ENCODE measurements at places on chromosomes 13 and 19.

DNA sequence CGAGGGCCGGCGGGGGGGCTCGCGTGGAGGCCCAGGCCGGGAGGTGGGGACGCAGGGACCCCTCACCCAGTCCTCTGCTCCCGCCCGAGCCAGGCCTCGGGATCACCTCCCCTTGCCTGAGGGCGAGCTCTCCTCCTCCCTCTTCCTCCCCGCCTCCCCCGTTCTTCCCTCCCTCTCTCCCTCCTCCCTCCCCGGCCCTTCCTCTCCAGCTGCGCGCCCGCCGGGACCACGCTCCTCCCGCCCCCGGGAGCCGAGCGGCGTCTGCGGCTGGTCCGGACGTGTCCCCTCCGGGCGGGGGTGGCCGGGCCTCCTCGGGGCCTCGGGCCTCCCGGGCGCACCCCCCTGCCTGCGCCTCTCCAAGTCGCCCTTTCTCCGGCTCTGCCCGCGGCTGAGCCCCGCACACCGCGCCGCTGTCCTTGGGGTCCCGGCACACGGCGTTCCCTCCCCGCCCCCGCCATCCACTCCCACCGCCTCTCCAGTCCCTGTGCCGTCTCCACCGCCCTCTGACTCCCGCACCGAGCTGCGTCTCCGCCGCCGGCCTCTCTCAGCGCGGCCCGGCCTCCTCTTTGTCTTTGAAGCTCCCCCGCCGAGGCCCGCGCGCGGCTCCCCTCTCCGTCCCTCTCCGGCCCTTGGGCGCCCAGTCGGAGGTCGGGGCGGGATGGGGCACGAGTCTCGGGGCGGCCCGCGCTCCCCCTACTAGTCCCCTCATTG lies 5.7 kb downstream of the SOX1 start:
- H3K4me3 ChIP-seq: peak overlapping the region; percentile 14
- no peaks in the 10 kb centered on the region for H3K36me3 ChIP-seq
- DNase-seq: peak; percentile 35
- peaks cover 9% of the 10 kb centered on the region for H3K4me1 ChIP-seq
- peaks cover 100% of the 10 kb centered on the region for H3K27me3 ChIP-seq
- H3K27ac ChIP-seq: no peak overlapping the region

DNA sequence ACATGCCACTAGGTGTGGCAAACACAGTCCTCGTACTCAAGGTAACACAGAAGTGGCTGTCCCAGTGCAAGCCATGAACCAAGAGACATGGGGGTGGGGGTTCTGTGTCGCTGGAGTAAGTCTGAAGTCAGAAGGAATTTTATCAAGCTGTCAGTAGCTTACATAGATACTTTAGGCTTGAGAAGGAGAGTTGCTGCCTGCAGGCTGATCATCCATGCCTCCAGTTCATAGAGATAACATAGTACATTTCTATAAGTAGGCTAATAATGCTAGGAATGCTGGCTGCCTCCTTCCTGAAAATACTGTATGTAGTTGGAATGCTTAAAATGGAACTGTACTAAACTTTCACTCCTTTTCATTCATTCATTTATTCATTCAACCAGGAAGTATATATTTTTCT lies 70.1 kb downstream of the CAB39L start:
- no peak overlapping the region for H3K4me3 ChIP-seq
- no peaks in the 10 kb centered on the region for H3K27me3 ChIP-seq
- H3K36me3 ChIP-seq: no peaks in the 10 kb centered on the region

DNA sequence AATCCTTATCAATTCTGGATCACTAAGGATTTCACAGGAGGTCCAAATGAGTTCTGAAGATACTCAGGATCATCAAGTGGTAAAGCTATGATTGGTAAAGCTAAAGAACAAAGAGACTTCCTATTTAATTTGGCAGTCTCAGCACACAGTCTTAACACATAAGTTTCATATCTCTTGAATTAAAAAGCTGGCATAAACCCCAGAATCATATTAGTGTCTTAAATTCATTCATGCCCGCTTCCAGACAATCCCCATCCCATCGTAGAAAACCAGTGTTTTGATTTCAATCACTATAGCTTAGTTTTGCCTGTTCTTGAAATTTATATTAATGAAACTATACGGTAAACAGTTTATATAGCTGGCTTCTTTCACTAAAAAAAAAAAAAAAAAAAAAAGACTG lies 278.7 kb downstream of the DIAPH3 start:
- H3K27me3 ChIP-seq: no peaks in the 10 kb centered on the region
- H3K4me3 ChIP-seq: no peak overlapping the region
- no peak overlapping the region for H3K27ac ChIP-seq
- H3K4me1 ChIP-seq: no peaks in the 10 kb centered on the region

DNA sequence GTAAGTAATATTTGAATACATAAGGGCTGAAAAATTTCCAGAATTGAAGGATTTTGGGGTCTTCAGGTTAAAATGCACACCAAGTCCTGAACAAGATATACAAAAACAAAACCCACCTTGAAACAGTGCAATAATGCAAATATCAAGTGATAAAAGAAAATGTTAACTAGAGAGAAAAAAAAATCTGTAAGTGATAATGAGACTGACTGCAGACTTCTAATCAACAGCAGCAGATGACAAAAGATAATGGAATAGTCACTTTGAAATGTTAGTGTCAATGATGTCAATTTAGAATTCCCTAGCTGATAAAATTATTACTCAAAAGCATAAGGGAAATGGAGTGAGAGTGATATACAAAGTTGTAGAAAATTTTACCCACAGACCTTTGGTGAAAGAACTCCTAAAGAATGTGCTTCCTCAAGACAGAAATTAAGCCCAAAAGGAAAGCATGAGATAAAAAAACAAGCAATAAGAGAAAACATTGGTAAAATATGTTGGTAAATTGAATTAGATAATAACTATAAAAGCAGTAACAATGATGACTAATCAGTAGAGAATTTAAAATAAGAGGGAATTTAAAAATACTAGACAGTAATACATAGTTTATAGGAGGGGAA lies 12.4 kb upstream of the DGKH start:
- H3K4me1 ChIP-seq: no peaks in the 10 kb centered on the region
- H3K36me3 ChIP-seq: no peaks in the 10 kb centered on the region
- no peak overlapping the region for H3K27ac ChIP-seq
- no peak for DNase-seq
- peaks cover 18% of the 10 kb centered on the region for H3K27me3 ChIP-seq

- H3K27ac ChIP-seq: no peak overlapping the region
- H3K4me3 ChIP-seq: no peak overlapping the region
- H3K36me3 ChIP-seq: no peaks in the 10 kb centered on the region
- no peaks in the 10 kb centered on the region for H3K27me3 ChIP-seq
- peaks cover 5% of the 10 kb centered on the region for H3K4me1 ChIP-seq
- DNase-seq: no peak
These were observed 191.3 kb downstream of the KLF5 start for GRCh38 chr13:73250061-73250460.

GRCh38 chr13:107713314-107713713 lies 502.0 kb downstream of the LIG4 start:
- H3K36me3 ChIP-seq: no peaks in the 10 kb centered on the region
- H3K27me3 ChIP-seq: no peaks in the 10 kb centered on the region
- no peak for DNase-seq
- H3K27ac ChIP-seq: no peak overlapping the region

DNA sequence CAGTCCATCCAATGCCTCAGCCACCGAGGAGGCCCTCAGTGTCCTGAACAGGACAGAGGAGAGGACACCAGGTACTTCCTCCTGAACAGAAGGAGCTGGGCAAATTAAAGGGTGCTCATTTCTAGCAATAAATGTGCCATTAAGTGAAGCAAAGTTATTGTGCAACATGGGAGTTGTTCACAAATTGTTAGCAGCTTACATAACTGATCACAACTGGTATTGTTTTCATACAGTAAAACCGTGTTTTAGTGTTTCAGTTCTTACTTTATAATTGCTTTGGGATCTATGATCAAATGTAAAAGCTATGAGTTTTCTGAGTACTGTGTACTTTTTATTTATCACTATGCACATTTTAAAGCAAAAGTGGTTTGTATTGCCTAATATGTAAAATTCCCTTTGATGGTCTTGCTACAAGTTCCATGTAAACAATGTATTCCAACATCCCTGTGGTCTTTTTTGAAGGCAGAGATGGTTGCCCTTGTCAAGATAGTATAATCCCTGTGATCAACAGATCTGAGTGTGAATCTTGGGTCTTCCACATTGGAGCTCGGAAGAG lies 263.1 kb downstream of the FGF14 start:
- no peak for DNase-seq
- H3K4me1 ChIP-seq: no peaks in the 10 kb centered on the region
- no peaks in the 10 kb centered on the region for H3K36me3 ChIP-seq
- H3K27me3 ChIP-seq: no peaks in the 10 kb centered on the region
- no peak overlapping the region for H3K27ac ChIP-seq

DNA sequence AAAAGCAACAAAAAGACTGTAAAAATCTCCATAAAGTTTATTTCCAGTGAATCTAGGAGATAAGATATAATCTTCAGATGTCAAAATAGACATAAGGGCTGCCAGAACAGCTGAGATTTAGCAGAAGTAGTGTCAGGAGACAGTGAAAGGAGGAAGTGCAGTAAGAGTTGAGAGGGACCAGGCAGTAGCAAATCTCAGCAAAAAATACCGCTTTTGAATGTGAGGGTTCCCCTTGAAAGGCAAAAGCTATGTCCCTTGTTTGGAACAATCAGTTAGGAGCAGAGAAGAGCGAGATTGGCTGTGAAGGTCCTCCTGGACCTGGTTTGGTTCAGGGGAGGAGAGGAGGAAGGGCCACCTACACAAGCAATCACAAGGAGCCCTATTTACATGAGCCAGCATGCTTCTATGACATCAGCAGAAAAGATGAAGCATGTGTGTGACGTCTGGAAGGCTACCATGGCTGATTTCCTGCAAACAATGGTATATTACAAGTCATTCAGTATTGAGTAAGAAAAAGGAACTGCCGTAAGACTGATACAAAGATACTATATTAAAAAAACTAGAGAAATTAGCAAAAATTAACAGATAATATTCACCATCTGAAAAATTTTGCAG lies 98.9 kb upstream of the SIAH3 start:
- no peak overlapping the region for H3K4me3 ChIP-seq
- no peaks in the 10 kb centered on the region for H3K27me3 ChIP-seq
- peak overlapping the region; percentile 14 for H3K27ac ChIP-seq
- H3K36me3 ChIP-seq: peaks cover 11% of the 10 kb centered on the region

DNA sequence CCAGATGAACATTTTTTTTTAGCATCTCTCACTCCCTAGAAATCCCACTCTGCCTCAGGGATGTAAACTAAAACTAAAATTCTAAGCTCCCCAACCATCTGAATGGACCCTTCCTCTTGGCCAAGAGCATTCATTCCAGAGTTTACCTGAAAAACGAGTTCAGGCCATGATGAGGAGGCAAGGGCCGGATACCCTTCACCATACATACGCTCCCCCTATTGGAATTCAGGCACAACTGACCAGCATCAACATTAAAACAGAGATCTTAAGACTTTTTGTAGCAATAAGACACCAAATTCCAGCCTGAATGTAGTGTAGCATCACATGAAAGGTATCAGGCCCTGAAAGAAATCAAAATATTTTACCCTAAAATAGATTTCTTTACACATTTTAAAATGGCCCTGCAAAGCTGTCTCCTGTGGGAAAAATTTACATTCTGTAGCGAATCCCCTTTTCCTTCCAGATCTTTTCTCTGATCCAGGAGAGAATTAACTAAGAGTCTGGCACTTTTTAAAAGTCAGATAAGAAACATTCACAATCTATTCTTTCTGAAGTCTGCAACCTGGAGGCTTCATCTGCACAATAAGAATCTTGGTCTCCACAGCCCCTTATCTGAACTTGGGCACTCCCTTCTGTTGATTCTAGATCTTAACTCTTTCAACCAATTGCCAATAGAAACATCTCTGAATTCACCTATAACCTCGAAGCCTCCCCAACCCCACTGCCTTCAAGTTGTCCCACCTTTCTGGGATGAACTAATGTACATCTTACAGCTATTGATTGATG lies 888.5 kb downstream of the UQCRFS1 start:
- peak; percentile 22 for DNase-seq
- H3K4me3 ChIP-seq: no peak overlapping the region
- no peak overlapping the region for H3K27ac ChIP-seq
- no peaks in the 10 kb centered on the region for H3K36me3 ChIP-seq
- no peaks in the 10 kb centered on the region for H3K27me3 ChIP-seq

DNA sequence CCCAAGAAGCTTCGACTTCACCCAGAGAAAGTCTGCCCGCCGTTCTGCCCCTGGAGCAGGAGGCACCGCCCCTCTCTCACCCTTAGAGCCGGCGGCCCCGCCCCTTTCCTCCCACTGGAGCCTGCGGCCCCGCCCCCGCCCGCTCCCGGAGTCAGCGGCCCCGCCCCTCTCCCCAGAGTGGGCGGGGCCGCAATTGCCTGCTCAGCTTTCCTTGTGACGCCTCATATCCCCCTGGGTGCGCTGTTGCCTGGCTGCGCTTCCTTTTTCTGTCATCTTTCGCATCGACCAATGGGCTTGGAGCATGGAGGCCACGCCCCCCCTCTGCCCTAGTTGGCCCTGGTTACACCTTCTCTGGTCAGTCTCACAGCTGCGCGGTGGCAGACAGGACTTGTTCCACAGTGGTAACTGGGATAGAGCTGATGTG lies 38.2 kb upstream of the ZNF492 start:
- H3K36me3 ChIP-seq: no peaks in the 10 kb centered on the region
- DNase-seq: no peak
- no peak overlapping the region for H3K4me3 ChIP-seq
- no peaks in the 10 kb centered on the region for H3K27me3 ChIP-seq

- no peaks in the 10 kb centered on the region for H3K27me3 ChIP-seq
- H3K36me3 ChIP-seq: no peaks in the 10 kb centered on the region
- no peak for DNase-seq
- no peak overlapping the region for H3K27ac ChIP-seq
- H3K4me1 ChIP-seq: no peaks in the 10 kb centered on the region
These were observed 9.5 kb upstream of the ERVV-1 start for GRCh38 chr19:53004242-53004641.

- H3K36me3 ChIP-seq: no peaks in the 10 kb centered on the region
- DNase-seq: no peak
- H3K27me3 ChIP-seq: no peaks in the 10 kb centered on the region
- no peak overlapping the region for H3K27ac ChIP-seq
- no peak overlapping the region for H3K4me3 ChIP-seq
These were observed 30.9 kb upstream of the CXCL17 start for GRCh38 chr19:42473686-42474085.

Data from cardiac muscle cell (in vitro differentiated cells and primary cell).